ENCODE measurements at places on chromosomes 3 and 15.

DNA sequence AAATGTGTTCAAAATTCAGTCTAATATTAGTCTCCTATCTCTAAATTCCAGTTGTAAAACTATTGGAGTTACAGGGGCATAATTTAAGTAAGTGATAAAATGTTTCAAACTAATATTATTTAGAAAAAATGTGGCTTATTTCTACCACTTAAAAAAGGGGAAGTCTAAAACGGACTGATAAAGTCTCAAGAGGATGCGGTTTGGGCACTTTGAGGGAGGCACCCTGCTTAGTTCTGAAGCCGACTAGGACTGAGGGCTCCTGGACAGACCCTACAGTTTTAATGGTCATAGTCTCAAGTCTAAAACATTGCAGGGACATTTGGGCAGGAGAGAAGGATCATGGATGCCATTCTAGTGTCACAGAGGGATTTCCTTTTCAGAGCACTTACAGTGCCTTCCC lies 566.3 kb downstream of the NR2F2 start:
- DNase-seq: no peak

DNA sequence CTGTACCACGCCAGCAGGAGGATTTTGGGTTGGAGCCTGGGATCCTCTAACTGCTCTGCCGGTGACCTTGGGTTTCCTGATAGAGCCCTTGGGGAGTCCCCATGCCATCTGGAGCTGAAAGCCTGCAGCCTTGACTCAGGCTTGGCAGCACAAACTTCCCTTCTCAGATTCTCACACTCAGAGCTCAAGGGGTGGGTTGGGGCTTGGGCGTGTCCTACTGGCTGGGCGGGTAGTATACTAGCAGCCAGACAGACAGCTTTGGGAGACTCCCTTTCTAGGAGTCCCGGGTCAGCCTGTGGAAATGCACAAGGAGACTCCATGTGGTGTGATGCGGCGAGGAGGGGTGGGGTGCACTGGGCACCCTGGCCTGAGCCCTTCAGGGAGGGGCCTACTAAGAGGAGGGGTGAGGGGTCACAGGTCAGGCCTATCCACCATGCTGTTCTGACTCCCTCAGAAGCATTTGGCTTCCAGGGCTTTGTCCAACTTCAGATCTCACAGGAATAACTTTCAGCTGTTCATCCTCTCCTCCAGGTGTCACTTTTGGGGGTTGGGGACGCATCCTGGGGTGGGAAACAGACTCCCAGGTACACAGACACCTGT lies 21.6 kb upstream of the PLXNA1 start:
- DNase-seq: no peak

GRCh38 chr3:135140591-135140990 lies 345.5 kb downstream of the EPHB1 start:
- DNase-seq: no peak

DNA sequence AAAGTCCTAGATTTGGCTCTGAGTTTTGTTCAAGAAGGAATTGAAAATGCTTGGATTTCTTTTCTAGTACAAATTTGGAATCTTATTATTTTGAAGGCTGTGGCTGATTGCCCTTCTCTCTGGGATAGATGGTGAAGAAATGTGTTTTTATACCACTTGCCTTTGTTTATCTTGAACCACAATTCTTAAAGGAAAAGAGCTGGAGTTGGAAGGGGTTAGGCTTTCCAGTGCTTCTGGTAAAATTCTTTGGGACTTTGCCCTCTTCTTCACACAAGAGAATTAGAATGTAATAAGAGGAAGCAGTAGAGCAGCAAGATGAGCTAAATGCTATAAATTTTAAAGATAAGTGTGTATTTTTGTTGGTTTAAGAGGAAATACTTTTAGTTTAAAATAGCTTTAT lies 65.8 kb downstream of the COL6A5 start:
- DNase-seq: no peak

DNA sequence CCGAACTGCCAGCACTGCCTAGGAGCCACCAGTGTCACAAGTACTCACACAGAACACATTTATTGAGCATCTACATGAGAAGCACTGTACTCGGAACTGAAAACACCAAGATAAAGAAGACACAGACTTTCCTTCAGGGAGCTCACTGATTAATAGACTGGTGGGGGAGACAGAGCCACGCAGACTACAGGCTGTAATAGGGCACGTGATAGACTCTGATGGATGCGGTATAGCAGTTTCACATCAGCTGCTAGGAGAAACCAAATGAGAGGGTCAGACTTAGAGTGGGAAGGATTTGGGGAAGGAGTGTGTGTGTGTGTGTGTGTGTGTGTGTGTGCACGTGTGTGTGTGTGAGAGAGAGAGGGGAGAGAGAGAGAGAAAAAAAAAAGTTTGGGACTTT lies 12.1 kb downstream of the EPHB1 start:
- DNase-seq: no peak

- no peak for DNase-seq
These were observed 5.1 kb downstream of the SLC51B start for GRCh38 chr15:65050270-65050669.

GRCh38 chr15:71167445-71168165 lies 52.3 kb downstream of the THSD4 start:
- DNase-seq: no peak

DNA sequence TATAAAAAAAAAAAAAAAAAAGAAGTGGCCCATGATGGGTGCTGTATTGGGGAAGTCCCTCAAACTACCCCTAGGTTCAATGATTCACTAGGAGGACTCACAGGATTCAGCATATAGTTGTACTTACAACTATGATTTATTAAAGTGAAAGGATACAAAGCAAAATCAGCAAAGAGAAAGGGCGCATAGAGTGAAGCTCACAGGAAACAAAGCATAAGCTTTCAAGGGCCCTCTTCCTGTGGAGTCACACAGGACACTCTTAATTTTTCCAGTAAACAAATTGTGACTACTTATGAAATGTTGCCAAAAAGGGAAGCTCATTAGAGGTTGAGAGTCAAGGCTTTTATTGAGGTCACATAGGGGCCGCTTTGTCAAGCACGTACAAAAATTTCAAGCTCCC lies 153.7 kb upstream of the GAP43 start:
- no peak for DNase-seq

- DNase-seq: peak; percentile 84
These were observed 29.6 kb downstream of the PSTPIP1 start for GRCh38 chr15:77024273-77025082.

DNA sequence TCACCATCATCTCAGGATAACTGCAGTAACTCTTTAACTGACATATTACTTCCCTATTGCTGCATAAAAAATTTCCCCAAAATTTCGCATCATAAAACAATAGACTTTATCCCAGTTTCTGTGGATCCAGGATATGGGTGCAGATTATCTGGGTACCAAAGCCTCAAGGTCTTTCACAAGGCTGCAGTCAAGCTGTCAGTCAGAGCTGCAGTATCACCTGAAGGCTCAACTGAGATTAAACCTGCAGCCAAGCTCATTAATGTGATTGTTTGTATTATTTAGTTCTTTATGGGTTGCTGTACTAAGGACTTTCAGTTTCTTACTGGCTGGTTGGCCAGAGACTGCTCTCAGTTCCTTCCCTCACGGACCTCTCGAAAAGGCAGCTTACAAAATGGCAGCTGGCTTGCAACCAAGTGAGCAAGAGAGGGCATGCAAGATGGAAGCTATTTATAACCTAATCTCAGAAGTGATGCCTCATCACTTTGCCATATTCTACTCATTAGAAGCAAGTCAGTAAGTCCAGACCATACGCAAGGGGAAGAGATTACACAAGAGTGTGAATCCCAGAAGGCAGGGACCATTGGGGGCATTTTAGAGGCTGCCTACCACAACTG lies 54.9 kb downstream of the DCUN1D1 start:
- no peak for DNase-seq

GRCh38 chr3:187963677-187964385 lies 190.1 kb upstream of the LPP start:
- no peak for DNase-seq

DNA sequence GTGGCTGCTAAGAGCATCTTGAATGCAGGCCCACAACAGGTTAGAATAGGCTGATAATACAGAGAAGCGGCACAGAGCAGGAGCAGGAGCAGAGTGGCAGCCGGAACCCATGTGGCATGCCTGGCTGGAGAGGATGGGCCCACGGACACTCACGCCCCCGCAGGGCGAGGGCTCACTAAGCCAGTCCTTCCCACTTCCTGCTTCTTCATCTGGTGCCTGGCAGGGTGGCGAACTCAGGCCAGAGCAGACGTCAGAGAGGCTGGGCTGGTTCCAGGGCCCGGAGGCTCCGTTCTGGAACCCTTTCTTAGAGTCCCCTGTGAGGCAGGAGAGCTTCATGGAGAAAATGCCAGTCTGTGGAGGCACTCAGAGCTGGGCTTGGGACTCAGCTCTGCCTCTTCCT lies 195.1 kb downstream of the NTRK3 start:
- no peak for DNase-seq

DNA sequence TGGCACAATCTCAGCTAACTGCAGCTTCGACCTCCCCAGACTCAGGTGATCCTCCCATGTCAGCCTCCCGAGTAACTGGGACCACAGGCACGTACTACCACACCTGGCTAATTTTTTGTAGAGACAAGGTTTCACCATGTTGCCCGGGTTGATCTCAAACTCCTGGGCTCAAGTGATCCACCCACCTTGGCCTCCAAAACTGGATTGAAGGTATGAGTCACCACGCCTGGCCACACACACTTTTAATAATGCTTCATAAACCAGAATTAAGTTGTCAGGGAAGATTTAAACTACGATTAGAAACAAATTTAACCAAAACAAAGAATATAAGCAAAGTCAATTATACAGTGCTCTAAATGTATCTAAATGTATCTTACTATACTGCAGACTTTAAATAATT lies 87.5 kb downstream of the LRRFIP2 start:
- no peak for DNase-seq

- no peak for DNase-seq
These were observed 254.1 kb upstream of the ZNF717 start for GRCh38 chr3:76039431-76039830.

GRCh38 chr3:153657046-153657445 lies 464.1 kb upstream of the ARHGEF26 start:
- no peak for DNase-seq

GRCh38 chr3:184333700-184334099 lies 3.7 kb upstream of the FAM131A start:
- DNase-seq: no peak

Data from activated T-cell treated with anti-CD3 and anti-CD28 coated beads, Interleukin-2, amount 50 U/mL, for 24 hours (primary cell).